Right forelimb (tissue), 1 donor: ENCODE measurements at places on chromosomes 5 and 9.

- no peak for DNase-seq
Measured at GRCh38 chr5:150517272-150518152, 9.6 kb downstream of the NDST1 start.

DNA sequence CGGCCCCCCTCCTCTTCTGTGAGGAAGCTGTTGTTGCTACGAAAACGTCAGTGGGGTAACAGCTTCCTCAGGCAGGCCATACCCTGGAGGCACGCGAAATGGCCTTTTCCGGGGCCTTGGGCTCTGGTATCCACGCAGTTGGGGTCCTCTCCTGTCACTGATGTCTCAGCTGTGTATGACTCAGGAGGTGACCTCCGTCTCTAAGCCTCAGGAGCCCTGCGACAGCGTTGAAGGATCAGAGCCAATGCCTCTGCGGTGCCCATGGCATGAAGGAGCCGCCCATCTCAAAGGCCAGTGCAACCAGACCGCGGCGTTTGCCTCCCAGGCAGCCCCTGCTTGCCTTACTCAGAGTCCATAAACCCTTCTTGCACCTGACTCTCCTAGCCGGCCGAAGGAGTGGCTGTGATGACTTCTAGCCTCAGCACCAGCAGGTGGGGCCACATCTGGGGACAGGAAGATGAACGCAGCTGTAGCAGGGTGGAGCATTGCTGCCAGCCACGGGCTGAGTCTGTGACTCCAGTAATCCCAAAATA lies 1.0 kb upstream of the MXD3 start:
- peak; percentile 50 for DNase-seq

- DNase-seq = no peak
Measured at GRCh38 chr5:113546703-113547183, 33.2 kb downstream of the YTHDC2 start.

DNA sequence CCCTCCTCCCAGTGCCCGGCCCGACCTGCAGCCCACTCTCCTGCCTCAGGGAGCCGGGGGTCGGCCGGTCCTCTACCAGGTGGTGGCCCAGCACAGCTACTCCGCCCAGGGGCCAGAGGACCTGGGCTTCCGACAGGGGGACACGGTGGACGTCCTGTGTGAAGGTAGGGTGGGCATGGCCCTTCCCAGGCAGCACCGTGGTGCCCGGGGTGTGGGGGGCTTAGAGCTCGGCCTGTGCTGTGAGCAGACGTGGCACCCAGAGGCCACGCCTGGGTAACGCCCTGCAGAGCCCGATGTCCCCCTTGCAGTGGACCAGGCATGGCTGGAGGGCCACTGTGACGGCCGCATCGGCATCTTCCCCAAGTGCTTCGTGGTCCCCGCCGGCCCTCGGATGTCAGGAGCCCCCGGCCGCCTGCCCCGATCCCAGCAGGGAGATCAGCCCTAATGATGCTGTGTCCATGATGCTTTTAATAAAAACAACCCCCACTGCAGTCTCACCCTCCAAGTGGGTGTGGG lies 7.2 kb downstream of the ENTPD8 start:
- DNase-seq = no peak

DNA sequence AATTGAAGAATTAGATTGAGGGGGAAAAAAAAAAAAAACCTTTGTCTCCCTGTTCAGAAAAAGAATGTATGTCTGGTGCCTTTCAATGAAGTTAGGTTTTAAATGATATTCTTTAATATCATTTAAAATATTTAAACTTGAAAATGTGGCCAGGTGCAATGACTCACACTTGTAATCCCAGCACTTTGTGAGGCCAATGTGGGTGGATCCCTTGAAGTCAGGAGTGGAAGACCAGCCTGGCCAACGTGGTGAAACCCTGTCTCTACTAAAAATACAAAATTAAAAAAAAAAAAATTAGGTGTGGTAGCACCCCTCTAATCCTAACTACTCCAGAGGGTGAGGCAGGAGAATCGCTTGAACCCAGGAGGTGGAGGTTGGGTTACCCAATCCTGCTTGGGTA lies 111.1 kb upstream of the RASA1 start:
- no peak for DNase-seq

GRCh38 chr9:119781886-119782285 lies 412.7 kb upstream of the BRINP1 start:
- no peak for DNase-seq

GRCh38 chr5:15737871-15738664 lies 238.1 kb downstream of the FBXL7 start:
- DNase-seq = no peak

DNA sequence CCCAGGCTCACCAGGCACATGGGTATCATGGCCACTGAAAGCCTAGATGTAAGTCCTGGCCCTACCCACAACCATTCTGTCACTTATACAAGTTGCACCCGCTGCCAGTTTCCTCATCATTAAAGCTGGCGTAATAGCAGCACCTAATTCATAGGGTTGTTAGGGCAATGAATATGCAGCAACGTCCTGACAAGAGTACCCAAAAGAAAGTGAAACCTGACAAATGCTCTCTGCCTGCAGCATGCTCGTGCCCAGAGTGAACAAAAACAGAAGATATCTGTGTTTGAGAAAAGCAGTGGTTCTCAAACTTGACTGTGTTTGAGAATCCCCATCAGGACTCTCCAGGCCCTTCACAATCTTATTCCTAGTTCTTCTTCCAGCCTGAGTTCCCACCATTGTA lies 632.4 kb downstream of the SEMA5A start:
- no peak for DNase-seq

- no peak for DNase-seq
Measured at GRCh38 chr5:172707285-172708182, 63.5 kb downstream of the DUSP1 start.
